DMS153 (cell line): ENCODE measurements at places on chromosomes 11 and 22.

GRCh38 chr11:116311206-116311605 is 461.6 kb downstream of the BUD13 start:
- peak; percentile 86 for DNase-seq

DNA sequence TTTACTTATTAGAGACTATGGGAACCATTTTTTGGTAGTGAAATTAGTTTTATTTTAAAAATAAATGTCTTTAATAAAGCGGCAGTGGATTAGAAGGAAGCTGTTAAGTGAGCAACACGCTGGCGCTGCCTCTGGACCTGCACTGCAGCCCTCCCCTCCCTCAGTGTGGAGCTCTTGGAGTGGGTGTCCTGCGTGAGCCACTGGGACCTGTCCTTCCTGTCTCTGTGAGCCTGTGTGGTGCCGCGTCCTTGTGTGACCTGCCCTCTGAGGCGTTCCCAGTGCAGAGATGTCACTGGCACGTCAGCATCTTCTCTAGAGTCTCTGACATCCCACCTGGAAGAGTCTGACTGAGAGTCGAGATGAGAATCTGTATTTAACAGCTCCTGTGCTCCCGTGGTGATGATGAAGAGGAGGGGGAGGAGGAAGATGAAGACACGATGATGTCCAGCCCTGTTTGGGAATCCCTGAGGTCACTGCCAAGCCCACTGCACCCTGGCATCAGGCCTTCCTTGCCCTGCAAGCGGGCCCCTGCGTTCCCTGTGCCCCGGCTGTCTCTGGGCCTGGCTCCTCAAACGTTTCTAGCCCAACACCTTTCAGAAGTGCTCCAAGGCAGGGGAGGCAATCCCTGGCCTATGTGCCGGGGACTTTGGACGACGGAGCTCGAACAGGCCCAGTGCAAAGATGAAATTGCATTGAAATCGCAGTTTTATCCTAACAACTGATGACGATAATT is 271.8 kb downstream of the TBC1D22A start:
- DNase-seq = no peak

- no peak for DNase-seq
Measured at GRCh38 chr11:76604081-76604625, 66.4 kb downstream of the LRRC32 start.

GRCh38 chr11:43951231-43951630 is 8.8 kb downstream of the C11orf96 start:
- no peak for DNase-seq

DNA sequence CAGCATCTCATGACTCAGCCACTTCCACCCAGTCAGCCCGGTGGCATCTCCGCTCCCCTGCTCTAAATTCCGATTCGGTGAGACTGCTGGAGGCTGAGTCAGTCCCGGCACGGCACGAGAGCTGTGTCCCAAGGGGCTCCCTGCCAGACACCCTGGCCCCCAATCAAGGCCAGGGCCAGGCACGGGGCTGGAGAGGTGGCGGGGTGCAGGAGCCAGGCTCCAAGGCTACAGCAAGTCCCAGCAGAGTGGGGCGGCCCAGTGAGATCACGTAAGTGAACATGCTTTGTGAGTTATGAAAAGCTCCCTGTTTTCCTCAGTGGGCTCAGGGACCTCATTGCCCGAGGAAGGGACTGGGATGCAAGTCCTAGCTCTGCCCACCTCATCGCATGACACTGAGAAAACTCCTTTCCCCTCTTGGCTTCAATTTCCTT is 3.0 kb downstream of the C11orf68 start:
- no peak for DNase-seq
